ENCODE measurements at places on chromosomes 3 and 15. TPM values are rescaled to one million over a fixed set of nuclear protein-coding genes. Genes with fewer than 3 reads are reported as not detected.

Gene NRG4
- 0.85 TPM for total RNA-seq

Gene CILP
- total RNA-seq, result 0.07 TPM

Gene SAMMSON
- not detected for total RNA-seq

Gene CORO2B
- total RNA-seq, result under 0.01 TPM

Gene TGM5
- 1.5 TPM for total RNA-seq

Gene TJP1
- 98.8 TPM for total RNA-seq

Gene AGBL1
- not detected for total RNA-seq

Gene RETNLB
- total RNA-seq, result not detected

Gene CCNB2
- total RNA-seq, result 1.7 TPM

Gene PLA2G4D
- 0.07 TPM for total RNA-seq

Gene CYFIP1
- 113 TPM for total RNA-seq
